Left colon (tissue), 2 donors: ENCODE measurements at places on chromosomes 2 and 18.

DNA sequence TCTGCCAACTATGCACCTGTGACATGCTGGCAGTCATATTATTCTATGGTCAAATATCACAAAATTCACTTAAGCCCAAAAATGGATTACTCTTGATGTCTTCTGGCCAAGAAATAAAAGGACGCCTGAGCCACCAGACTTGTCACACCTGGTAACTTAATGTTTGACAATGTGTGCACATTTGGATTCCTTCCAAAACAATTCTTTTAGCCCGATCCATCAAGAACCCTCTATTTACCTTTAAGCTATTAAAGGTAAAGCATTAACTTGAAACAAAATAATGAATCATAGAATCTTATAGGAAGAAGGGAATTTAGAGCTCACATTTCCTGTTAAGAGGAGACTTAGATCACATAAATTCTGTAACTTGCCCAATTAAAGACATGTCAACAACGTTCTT lies 46.5 kb upstream of the NFU1 start:
- no peak for DNase-seq

DNA sequence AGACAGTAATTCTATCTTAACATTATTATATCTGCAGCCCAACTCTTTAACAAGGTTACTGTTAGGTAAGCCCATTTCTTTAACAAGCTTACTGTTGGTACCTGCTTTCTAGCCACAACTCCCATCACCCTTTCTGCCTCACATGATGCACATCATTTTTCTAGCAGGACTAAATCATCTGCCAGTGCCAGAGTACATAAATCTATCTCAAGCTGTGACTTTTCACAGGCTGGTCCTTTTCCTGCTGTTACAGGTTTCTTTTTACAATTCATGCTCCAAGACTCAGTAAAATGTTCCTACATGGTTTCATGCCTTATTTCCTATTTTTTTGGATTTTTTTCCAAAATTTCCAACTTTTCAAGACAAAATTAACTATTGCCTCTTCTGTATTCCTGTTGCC lies 30.4 kb upstream of the ZC3H15 start:
- DNase-seq: no peak

DNA sequence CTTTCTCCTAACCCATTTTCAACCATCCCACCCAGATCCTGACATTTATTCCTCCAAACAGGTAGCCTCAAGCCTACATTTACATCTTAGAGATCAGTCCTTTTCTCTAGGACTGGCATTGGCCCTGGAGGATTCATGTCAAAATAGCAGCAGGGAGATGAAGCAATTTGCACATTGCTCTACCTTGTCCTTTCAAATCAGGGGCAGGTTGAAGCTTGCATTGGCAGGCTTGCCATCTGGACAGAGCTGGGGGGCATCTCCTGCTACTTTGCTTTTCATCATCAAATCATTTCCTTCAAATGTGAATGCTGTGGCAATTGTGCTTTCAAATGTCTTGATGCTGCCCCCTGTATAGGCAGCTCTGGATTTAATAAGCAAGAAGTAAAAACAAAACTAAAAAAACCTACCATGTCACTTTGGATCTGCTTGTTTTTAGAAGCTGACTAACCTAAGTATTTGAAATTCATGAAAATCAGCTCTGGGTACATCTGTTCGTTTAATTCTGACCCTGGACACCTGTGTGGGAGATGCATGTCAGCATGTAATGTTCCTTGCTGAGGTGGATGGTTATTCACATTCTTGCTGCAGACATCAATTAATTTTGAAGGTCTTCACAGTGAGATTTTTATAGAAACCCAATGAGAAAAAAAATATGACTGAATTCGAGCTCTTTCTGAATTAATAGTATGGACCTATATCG lies 47.9 kb downstream of the KIF5C start:
- DNase-seq: no peak

DNA sequence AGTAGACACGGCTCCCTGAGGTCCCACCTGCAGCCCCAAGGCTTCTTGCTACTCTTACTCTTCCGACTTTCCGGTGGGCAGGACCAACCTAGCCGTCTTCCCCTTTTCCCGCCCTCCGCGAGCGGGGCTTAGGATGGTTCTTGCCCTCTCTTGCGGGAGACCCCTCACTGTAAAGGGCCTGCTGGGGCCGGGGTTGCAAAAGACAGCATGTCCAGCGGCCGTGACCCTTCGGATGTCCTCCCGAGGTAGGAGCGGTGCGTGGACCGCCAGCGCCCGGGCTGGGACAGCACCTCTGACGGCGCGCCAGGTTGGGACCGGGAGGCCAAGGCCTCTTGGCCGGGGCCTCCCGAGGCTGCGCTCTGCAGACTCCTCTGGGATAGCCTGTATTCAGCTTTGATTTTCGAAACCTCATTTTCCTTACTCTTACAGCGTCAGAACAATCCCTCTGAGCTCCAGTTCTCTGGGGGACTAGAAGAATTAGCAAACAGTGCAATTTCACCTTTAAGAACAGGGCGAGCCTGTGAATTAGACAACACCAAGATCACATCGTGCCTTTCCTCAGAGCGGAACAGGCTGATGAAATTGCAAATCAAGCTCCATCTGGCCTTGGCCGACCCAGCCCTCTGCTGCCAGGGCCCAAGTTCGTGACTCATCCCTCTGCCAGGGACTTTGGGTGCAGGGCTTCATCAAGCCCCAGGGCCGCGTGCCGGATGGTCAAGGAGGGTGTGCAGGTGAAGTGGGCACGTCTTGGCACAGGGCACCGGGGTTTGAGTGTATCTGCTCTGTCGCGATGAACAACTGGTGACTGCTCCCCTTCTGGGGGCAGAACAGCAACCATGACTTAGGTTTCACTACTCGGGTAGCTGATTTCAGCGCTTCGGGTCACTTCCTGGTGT lies 777 bp downstream of the MOCOS start:
- peak; percentile 46 for DNase-seq

DNA sequence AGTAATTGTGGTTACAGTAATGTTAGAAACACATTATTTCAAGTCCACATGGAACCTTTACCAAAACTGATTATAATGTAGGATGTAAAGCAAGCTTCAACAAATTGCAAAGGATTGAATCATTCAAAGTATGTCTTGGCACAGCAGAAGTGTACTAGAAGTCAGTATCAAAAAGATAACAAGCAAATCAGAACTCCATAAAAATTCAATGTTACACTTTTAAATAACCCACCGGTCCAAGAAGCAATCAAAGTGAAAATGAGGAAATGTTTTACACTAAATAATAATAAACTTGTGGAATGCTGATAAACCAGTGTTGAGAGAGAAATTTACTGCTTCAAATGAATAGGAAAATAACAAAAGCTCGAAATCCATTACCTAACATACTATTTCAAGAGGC lies 47.7 kb downstream of the TTC21B start:
- DNase-seq: no peak

- DNase-seq: no peak
Observed at GRCh38 chr18:40789286-40789685, 1165.7 kb upstream of the PIK3C3 start.

GRCh38 chr2:120661551-120661950 lies 74.1 kb upstream of the GLI2 start:
- peak; percentile 43 for DNase-seq

GRCh38 chr2:59912042-59912441 lies 641.4 kb downstream of the BCL11A start:
- no peak for DNase-seq

GRCh38 chr2:127163921-127164320 lies 56.2 kb downstream of the CYP27C1 start:
- DNase-seq: no peak

DNA sequence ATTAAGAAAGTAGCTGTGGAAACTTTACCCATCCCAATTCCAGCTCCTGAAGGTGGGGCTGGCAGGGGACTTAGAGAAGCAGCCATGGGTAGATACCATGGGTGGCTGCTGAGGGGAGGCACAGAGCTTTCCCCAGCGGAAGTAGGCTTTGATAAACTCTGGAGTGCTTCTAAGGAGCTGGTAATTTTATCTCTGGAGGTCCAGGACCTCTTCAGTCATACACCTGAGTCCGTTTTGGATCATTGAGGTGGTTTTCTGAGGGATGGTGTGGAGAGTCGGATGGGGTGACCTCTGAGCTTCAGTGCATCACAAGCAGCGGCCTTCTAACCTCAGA lies 36.7 kb upstream of the BMP10 start:
- DNase-seq: no peak

GRCh38 chr2:147174824-147175254 lies 670.0 kb upstream of the ACVR2A start:
- DNase-seq: no peak

- DNase-seq: no peak
Observed at GRCh38 chr18:22933966-22934423, 867 bp downstream of the RBBP8 start.

- no peak for DNase-seq
Observed at GRCh38 chr18:75625966-75626365, 198.5 kb upstream of the SMIM21 start.
